ENCODE measurements at places on chromosomes 5 and 9.

DNA sequence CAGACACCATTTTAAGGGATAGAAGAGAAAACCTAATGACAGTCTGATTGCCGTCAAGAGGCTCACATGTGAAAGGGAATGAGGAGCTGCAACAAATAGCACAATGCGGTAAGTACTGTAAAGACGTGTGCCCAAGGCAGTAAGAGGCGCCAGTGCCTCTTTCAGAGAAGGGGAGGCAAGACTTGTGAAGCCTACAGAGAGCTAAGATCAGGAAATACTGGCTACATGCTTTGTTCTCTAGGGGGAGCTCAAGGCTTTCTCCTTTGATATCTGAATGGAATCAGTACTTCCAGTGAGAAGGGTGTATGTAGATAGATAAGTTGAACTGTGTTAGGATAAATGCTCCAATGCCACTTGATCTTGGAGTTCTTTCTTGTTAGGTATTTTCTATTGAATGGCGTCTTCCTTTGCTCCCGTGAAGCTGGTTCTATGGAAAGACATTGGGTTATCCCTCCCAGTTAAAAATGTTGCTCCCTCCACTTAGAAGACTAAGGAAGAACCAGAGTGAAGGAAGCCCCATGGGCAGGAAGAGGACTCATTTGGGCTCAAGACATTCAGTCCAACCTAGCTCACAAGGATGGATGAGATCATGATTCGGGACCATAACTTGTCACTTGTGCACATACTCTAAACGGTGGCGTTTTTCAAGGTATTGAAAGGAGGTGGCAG, 23.5 kb upstream of the ALDOB start:
- no peak for DNase-seq

- no peak for DNase-seq
Measured at GRCh38 chr5:106730912-106731311, 939.8 kb downstream of the EFNA5 start.

DNA sequence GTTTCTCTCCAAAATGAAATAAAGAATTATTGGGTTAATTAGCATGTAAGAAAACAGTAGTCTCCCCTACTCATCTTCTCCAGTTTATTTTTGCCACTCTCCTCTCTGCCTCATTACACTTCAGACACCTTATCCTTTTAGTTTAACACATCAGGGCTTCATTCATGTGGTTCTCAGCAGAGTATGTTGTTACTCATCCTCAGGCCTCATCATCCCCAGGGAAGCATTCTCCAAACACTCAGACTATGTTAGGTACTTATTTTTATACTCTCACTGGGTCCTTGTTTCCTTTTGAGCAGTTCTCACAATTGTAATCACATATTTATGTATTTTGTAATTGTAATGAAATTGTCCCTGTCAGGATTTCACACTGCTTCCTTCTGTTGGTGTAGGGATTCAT, 470.5 kb downstream of the PDE4D start:
- no peak for DNase-seq

GRCh38 chr5:110631236-110631635, 95.2 kb downstream of the TMEM232 start:
- no peak for DNase-seq

DNA sequence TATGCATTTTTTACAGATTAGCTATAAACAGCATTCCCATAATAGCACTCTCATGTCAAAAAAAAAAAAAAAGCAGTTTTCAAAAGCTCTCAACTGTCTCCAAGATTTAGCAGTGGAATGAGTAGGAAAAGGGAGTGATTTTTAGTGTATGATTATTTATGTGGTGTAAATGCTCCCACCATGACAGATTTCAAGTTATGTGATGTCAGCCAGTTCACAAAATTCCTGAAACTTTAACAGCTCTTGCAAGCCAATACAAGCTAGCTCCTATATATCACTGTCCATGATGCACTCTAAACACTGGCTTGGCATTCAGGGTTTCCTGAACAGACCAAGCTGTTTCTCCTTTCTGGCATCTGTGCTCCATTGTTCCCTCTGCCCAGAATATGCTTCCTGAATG, 7.9 kb upstream of the ANKDD1B start:
- DNase-seq, result no peak

GRCh38 chr9:18896531-18897179, 136.4 kb downstream of the SAXO1 start:
- DNase-seq, result no peak

- DNase-seq, result no peak
Measured at GRCh38 chr5:75274486-75274885, 37.8 kb upstream of the ANKRD31 start.

DNA sequence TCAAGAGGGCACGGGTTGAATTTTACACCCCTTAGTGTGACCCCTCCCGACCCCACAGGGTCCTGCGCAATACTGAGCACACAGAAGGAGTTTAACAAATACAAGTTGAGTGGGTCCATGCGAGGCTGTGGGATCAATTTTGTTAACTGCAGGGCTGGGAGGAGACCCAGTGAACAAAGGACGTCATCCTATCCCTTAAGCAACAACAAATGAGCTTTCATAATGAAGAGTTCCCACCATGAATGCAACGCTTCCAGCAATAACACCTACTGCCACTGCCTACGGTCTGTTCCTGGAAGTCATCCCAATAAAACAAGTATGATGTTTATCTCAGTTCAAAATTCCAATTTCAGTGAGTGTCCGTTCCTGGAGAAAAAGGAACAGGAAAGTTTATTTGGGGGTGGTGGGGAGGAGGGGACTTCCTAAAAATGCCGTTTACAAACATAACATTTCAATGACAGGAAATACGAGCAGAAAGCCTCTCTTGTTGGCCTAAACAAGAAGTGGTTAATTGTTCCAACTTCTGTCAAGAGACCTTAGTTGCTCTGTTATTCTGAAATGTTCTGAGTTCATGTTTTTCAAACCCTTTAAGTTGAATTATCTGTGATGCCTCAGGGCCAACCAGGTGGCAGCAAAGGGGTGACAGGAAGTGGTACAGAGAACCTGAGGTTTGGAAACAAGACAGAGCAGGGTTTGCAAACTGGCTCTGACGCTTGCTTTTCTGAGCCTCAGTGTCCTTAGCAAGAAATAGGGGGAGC, 65.8 kb upstream of the PLPP6 start:
- no peak for DNase-seq

GRCh38 chr9:131276891-131277286, 579 bp upstream of the FAM78A start:
- no peak for DNase-seq

DNA sequence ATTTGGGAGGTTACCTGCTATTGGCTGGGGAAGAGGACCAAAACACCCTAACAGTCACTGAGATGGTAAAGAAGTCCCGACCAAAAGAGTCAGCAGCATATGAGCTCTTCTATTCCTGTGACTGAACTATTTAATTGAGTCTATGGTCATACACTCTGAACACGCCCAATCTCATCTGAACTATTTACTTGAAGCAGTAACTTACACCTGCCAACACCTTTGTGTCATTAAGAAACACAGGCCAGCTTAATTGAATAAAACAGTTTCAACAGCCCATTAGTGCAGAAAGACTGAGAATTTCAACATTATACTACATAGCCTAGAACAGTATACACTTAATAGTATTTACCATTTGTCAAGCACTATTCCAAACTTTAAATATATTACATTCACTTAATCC, 47.8 kb downstream of the NR6A1 start:
- no peak for DNase-seq

DNA sequence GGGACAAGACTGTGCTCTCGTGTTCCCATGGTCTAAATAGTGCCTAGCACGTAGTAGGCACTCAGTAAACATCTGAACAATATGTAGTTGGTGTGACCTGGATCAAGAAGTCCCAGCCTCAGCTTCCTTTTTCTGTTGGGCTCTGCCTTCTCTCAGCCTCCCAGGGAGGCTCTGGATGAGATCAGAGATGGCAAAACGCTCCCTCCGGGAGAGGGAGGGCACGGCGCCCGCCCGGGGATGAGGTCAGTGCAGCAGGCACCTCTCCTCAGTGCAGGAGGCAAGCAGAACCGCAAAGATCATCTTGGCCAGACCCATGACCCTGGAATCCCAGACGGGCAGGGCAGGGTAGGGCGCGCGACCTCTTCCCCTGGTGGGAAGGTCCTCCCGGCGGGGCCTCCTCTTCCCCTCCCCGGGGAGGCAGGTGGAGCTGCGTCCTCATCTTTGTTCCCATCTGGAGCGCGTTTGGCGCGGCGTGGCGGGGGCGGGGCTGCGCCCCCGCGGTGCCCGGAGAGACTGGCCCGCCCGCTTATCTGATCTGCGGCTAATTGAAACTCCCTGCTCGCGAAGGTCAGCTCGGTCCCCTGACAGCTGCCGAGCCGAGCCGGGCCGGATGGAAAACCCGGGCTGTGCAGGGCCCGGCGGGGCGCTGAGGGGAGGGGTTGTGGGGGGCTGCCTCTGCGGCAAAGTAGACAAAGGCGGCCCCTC, 60.9 kb downstream of the CXXC5 start:
- DNase-seq, result no peak

GRCh38 chr9:21750021-21750735, 52.3 kb upstream of the MTAP start:
- no peak for DNase-seq

GRCh38 chr5:27020973-27021372, 17.4 kb downstream of the CDH9 start:
- no peak for DNase-seq

- DNase-seq, result no peak
Measured at GRCh38 chr5:74296685-74297408, 343.7 kb downstream of the ENC1 start.

DNA sequence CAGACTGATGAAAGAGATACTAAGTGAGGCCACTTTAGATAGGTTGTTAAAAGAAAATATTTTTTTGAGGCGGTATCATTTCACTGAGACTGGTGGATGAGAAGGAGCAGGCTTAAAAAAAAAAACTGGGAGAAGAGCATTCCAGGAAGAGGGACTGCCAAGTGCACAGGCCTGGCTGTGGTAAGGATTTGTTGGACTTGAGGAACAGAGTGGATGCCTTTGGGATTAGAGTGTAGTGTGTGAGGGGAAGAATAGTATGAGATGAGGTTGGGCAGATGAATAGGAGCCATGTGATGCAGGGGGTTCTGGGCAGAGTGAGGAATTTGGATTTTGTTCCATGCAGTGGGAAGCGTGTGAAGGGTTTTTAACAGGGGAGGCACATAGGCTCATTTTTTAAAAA, 57.9 kb downstream of the PBX3 start:
- no peak for DNase-seq

DNA sequence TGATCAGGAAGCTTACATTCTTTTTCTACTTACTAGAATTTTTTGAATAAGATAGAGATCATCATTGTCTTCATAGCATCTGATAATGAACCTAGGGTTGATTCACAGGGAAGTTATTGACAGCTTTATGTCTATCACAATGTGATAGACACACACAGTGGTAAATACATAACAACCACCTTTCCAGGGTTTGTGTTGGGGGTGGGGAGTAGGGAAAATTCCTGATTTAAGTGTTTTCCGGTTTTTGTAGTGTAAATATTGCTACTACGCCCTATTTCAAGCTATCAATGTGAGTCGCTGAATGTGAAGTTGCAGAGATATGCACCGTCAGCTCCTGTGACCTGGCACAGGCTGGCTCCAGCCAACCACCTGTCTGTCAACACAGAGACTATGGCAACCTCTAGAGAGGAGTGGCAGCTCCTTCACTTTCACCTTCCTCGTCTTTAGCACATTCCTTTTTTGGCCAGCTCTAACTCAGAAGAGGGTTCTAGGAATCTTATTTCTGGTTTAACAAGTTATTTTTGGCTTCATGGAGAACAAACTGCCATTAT, 224.9 kb downstream of the MAT2B start:
- DNase-seq, result no peak

- DNase-seq, result no peak
Measured at GRCh38 chr9:9846557-9846956, 766.2 kb downstream of the PTPRD start.

DNA sequence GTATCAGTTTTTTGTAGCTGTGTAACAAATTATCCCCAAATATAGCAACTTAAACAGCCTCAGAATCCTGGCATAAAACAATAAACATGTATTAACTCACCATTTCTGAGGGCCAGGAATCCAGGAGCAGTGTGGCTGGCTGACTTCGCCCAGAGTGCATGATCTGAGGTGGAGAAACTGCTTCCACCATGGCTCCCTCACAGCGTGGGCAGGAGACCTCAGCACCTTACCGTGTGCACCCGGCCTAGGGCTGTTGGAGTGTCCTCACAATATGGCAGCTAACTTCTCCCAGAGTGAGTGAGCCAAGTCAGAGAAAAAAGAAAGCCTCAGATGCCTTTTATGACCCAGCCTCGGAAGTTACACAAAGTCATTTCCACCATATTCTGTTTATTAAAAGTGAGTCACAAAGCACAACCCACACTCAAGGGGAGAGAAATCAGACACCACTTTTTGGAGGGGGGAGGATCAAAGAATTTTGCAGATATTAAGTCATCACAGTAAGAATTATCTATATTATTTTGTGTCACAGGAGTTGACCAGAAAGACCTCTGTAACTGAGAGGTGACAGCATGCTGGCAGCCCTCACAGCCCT, 59.6 kb downstream of the TSTD2 start:
- DNase-seq, result no peak

GRCh38 chr9:123617952-123618678, 262.1 kb downstream of the CRB2 start:
- no peak for DNase-seq

DNA sequence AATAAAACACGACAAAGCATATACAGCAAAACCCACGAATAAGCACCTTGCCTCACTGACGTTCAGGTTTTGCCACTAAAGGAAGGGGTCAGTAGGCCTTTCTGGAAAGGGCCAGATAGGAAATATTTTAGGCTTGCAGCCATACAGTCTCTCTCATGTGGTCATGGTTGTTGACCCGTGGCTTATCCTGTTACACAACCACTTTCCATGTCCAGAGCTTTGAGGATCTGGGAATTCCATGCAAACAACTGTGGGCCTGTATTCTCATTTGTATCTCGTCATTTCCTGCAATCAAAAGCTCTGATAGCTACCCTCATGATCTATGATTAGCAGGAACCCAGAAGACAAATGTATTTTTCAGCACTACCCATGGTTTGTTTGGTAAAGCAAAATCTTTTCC, 108.3 kb downstream of the DRD1 start:
- no peak for DNase-seq

DNA sequence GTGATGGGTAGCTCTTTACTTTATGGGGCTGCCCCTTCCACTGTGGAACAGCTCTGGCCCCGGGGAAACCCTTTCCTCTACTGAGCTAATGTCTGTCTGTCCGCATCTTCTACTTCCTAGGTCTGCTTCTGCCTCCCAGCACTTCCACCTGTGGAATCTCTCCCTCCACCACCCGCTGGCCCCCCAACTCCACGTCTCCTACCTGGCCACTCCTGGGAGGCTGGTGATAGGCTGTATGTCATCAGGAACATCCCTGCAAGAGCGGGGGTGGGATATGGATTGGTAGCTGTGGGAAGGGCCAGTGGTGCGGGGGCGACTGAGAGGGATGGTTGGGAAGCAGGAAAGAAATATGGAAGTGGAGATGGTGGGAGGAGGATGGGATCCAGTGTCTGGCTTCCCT, 9.2 kb downstream of the ALAD start:
- DNase-seq, result no peak

DNA sequence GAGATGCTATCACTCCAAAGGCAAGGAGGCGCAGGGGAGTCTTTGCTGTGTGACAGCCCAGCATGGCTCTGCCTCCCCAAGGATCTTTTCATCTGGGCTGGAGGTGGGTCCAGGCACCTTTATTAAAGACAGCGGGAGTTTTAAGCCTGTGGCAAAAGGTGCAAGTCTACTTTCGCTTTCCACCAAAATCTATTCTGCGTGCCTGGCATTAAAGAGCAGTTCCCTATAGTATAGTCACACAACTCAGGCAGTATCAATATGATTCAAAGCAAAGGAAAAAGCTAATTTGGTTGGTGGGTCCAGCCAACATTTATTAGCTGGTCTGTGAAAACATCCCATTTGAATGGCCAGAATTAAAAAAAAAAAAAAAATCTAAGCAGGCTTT, 398.7 kb downstream of the EBF1 start:
- no peak for DNase-seq

- no peak for DNase-seq
Measured at GRCh38 chr5:1199340-1199648, 2.1 kb upstream of the SLC6A19 start.
